Adipocyte (in vitro differentiated cells): ENCODE measurements at places on chromosomes 2 and 18.
A peak's percentile ranks its signal among the peaks of the same experiment; 100 is the strongest.

DNA sequence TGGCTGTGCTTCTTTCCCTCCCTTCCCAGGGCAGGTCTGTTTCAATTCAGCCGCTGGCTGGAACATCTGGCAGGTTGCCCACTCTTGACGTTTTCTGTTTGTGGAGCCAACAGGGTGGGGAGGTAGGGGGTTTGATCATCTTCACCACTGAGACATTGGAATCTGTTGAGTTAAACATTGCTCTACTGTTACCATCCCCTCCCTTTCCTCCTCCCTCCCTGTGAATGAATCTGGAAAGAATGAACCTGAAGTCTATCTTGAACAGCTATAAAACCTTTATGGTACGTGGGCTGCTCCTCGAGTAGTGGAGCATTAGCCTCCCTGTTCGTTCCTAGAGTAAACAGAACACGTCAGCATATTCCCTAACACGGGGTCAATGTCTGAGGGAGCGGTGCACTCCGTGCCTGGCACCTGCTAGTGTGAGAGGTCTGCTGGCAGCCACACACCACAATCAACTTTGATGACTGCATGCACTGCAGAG, 249.9 kb upstream of the RBBP8 start:
- DNase-seq: peak; percentile 83

DNA sequence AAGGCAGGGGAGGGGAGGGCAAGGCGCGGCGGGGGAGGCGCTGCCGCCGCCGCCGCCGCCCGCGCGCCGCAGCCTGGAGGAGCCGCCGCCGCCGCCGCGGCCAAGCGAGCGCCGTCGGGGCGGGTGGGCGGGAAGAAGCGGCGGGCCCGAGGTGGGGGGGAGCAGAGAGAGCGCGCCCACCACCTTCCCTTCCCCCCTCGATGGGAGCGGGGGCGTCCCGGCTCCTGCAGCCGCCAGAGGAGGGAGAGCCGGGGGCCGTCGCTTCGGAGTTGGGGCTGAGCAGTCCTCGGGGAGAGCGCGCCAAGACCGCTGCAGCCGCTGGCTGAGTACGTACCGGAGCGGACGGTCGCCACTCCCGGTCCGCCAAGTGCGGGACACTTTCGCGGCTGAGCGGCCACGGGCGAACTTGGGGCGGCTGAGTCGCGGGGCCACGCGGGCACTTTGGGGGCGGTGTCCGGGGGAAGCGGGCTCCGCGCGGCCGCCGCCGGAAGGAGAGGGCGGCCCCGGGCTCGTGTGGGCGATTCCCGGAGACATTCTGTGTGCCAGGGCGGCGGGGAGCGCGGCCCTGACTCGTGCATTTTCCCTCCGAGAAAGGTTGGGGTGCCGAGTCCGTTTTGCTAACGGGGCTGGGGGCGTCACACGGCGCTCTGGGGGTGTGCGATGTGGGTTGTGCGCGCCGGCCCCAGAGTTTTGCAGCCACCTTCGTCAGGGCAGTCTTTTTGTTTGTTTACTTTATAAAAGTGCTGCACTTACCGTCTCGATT, at the start of gene NAB1:
TSS of gene NAB1 (plus strand) at position 49 of the 763 bp plus-strand sequence. CDS start 10,094 bp downstream, outside the sequence.
- peak; percentile 68 for DNase-seq

DNA sequence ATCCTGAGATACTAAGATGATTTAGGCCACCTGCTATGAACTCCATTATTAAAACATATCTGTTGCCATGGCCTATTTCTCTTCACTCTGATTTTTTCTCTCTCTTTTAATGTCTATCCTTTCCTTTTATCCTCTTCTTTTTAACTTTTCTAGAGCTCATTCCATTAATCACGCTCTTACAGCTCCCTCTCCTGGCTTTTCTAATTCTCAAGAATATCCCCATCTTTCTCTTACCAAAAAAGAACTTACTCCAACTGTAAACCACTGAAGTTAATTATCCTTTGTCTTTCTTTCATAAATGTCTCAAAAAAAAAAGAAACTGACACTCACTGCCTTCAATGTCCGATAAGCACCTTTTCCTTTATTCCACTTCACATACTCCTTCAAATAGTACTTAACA, 7.9 kb downstream of the PPP3R1 start:
- no peak for DNase-seq

DNA sequence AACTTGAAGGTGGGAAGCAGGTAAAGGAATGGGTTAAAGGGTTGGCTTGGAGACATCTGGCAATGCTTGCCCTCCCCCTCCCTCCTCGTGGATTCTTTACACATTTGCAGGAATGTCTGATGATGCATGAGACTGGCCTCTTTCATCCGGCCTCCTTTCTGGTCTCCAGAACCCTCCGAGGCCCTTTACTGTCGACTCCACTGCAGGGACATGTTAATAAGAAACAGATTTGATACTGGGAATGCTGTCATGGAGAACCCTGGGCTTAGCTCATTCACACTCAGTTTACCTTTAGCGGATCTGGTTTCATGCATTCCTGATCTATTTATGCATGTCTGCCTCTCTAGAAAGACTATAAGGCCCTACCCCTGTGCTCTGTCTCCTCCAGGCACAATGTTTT, 238.7 kb downstream of the TGIF1 start:
- DNase-seq: peak; percentile 95

DNA sequence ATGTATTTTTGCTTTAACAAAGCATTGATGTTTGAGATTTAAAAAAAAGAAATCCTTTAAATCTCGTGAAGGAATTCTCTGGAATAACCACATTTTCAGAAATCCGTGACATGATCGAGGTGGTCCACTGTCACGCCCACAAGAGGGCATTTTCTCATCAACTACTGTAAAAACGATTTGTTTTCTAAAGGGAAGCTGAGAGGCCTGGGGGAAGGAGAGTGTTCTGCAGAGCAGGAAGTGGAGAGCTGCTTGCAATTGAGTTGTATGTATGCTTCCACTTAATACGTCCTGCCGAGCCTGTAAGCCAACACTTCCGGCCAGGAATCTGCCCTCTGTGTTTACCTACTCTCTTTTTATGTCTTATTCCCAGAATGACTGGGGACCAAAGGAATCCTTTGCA, 19.4 kb downstream of the KLHL29 start:
- DNase-seq: peak; percentile 77

GRCh38 chr18:57940166-57940660, 103.8 kb upstream of the NEDD4L start:
- DNase-seq: no peak

- DNase-seq: no peak
These were observed 349.3 kb upstream of the SLC14A2 start for GRCh38 chr18:45266023-45266422.

- DNase-seq: no peak
These were observed 62.7 kb downstream of the PTRHD1 start for GRCh38 chr2:24730481-24730880.

- DNase-seq: no peak
These were observed 94.6 kb downstream of the CD226 start for GRCh38 chr18:69853051-69853450.

GRCh38 chr2:76599732-76600368, 889.1 kb upstream of the GCFC2 start:
- peak; percentile 54 for DNase-seq

- no peak for DNase-seq
These were observed 696.5 kb downstream of the TDRD15 start for GRCh38 chr2:21820271-21820670.

- DNase-seq: no peak
These were observed 305.1 kb upstream of the SPRED2 start for GRCh38 chr2:65737452-65738011.

DNA sequence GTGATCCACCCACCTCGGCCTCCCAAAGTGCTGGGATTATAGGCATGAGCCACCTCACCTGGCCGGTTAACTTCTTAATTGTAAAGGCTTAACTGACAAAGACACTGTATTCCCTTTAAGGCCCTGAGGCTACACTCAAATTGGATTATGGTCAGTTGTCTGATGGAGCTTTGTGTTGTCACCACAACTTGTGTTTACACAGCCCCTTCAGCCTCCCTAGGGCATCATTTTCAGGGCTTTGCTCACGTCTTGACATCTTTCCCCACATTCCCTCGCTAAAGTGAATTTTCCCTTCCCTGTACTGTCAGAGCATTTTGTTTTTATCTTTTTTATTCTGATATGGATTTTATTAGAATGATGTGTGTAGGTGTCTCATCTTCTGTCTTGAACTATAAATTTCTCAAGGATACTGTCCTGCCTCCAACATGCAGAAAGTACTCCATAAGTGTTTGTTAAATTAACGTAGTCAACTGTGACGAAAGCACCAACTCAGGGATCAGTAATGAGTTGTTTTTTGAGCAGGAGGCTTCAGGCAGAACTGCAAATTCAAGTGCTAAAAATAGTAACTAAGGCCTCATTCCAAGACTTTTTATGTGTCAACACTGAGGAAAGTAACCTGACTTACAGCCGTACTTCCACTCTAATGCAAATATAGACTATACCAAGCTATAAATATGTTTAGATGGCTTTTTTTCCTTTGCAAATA, 77.1 kb upstream of the NARS1 start:
- DNase-seq: peak; percentile 80
